Astrocyte of the cerebellum (primary cell): ENCODE measurements at places on chromosomes 5 and 9.

DNA sequence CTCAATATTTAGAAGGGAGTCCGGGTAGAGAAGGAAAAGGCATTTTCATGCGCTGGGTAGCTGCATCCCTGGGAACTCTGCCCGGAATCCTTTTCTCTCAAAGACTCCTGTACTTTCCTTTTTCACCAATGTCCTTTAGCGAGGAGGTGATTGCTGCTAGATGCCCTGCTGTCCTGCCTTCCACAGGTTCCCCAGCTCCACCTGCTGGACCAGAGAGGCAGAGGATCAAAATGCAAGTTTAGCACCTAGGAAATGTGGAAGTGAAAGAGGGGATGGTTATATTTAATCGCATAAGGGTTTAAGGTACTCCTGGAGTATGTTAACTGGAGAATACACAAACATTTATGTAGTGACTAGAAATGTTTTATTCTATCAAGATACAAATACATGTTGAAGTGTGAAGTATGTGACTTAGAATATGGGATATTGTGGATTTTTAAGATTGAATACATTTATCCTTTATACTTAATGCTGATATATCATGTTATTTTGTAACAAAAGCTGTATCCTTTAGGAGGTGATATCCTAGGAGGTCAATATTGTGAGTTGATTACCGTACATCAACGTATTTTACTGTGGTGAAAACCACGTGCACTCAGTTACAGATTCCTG is 145.7 kb downstream of the ARHGAP26 start:
- DNase-seq, result no peak

GRCh38 chr5:133457439-133458355 is 154.6 kb downstream of the FSTL4 start:
- no peak for DNase-seq

- peak; percentile 86 for DNase-seq
These were observed 69.4 kb upstream of the NFIB start for GRCh38 chr9:14383294-14383693.

- DNase-seq, result peak; percentile 44
These were observed 379.7 kb downstream of the PSAT1 start for GRCh38 chr9:78676623-78677022.

DNA sequence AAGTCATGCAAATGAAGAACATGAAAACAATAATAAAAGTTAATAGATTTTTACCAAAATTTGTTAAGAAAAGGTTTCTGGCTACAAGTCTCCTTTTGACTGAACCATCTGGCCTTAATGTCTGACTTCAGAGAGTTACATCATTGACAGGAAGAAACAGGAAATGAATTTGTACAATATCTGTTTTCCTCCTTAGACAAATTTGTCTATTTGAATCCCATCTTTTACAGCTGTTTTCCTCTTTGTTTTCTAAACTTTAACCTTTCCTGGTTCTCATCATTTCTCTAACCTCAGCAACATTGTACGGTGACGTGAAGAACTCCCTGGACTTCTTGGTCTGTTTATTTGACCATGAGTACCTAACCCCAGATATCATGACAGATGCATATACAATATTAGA is 567.5 kb upstream of the RIOK2 start:
- DNase-seq, result no peak

DNA sequence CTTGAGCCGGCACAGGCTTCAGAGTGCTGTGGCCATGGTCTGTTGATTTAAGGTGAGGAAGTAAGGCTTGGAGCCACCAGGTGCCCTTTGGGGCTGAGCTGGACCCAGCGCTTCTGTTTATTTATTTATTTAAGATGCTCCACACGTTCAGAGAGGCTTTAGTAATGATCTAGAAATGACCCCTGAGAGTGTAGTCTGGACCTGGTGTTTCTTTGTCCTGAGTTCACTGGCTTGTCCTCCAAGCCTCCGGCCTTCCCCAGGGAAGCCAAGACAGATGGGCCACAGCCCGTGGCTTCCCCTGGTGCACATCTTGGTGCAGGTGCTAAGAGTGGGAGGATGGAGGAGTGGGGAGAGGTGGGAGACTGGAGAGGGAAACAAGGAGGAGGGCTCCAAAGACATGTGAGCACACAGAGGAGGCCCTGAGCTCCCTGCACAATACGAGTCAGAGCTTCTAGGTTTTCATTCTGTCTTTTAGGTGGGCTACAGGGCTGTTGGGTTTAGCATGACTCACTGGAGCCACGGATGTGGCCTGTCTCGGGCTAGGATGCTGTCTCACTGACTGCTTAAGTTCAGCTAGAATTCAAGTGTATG is 56.9 kb downstream of the AHRR start:
- DNase-seq, result no peak
